ENCODE measurements at places on chromosomes 13 and 19.

- no peak for DNase-seq
Measured at GRCh38 chr13:60135344-60135743, 28.4 kb downstream of the DIAPH3 start.

GRCh38 chr19:50969413-50969760 is at the start of gene KLK6:
TSS of gene KLK6 (minus strand) at chr19:50969591. CDS start at chr19:50968104, 1,487 bp downstream.
- DNase-seq: no peak

DNA sequence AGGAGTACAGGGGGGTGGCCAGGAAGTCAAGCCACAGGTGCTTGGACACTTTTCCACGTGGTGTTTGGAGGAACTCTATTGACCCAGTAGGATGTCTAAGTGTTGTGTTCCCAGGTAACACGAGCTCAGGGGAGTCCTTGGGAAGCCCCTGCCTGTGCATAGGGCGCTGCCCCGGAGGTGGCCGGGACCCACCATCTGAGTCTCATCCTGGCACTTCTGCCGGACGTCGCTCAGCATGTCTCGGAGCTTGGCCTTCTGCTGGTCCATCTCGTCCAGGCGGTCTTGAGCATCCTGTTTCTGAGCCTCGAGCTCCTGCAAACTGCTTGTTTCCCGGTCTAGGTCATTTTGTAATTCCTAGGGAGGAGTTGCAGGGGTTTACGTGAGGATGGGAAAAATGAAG is 67.4 kb downstream of the EPS15L1 start:
- no peak for DNase-seq

- DNase-seq: no peak
Measured at GRCh38 chr19:676339-677105, at the start of gene FSTL3. TSS of gene FSTL3 (plus strand) at chr19:676392. CDS start at chr19:676424, 32 bp downstream.

- peak; percentile 33 for DNase-seq
Measured at GRCh38 chr19:799076-799881, 2.0 kb downstream of the PTBP1 start.

GRCh38 chr19:12692960-12693359 is 3.5 kb downstream of the FBXW9 start:
- no peak for DNase-seq

- DNase-seq: no peak
Measured at GRCh38 chr19:35399231-35399630, 28.4 kb downstream of the GPR42 start.

DNA sequence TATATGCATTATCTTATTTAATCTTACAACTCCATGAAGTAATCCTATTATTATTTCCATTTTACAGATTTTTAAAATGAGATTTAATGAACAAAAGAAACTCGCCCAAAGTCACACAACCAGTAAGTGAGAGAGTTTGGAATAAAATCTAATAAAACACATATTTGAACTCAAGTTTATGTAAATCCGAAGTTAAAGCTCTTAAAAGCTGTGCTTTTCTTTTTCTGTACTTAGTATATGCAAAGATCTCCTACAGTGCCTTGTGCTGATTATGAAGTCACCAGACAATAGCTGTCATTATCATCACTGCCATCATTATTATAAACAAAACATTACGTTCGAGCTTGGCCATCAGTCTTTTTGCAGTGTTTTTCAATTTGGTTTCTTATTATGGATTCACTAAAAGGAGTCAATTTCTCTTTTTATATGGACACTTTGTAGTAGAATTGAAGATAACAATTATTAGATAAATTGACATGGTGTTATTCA is 29.7 kb upstream of the ENOX1 start:
- no peak for DNase-seq

- no peak for DNase-seq
Measured at GRCh38 chr13:113902986-113903775, 39.3 kb upstream of the GAS6 start.

DNA sequence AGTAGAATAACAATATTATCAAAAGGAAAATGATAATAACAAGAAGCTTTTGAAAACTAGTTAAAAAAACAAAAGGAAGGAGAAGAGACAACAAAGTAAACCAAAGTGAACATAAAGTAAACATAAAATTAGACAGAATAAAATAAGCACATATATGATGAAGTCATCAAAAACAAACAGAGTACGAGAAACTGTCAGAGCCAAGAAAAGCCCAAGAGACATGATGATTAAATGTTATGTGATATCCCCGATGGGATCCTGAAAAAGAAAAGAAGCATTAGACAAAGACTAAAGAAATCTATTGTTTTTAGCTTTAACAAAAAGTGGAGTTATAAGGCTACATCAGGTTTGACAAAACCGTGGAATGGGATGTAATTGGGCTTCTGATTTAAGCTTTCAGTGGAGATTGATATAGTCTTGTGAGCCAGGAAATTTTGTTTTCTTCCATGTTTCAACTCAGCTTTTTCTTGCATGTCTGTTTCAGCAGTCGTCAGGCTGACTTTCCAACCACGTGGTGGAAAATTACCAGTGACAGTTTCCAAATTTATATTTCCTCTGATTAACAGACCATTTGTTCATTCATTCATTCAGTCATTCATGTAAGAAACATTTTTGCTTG is 64.9 kb downstream of the KL start:
- no peak for DNase-seq
